ENCODE measurements at places on chromosomes 12 and 14.
A peak's percentile ranks its signal among the peaks of the same experiment; 100 is the strongest.

DNA sequence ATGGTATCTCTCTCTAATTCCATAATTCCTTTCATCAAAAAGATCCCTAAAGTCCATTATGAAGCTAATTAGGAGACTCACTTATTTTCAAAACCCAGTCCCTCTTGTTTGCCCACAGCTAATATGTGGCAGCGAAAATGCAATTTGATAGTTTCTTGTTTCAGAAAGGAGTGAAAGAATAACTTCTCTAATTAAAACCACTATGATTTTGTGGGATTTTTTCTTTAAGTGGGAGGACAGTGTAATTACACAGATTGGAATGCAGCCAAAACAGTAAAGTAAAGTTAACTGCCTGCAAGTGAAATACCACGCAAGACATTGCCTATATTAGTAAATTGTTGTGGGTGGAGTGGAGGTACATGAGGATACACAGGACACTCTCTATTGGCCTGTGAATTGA lies 50.0 kb downstream of the PTPRO start:
- DNase-seq: no peak

- no peak for DNase-seq
These were observed 52.1 kb downstream of the VWF start for GRCh38 chr12:6072302-6072752.

GRCh38 chr12:52601671-52602070 lies 408 bp upstream of the KRT72 start:
- no peak for DNase-seq

DNA sequence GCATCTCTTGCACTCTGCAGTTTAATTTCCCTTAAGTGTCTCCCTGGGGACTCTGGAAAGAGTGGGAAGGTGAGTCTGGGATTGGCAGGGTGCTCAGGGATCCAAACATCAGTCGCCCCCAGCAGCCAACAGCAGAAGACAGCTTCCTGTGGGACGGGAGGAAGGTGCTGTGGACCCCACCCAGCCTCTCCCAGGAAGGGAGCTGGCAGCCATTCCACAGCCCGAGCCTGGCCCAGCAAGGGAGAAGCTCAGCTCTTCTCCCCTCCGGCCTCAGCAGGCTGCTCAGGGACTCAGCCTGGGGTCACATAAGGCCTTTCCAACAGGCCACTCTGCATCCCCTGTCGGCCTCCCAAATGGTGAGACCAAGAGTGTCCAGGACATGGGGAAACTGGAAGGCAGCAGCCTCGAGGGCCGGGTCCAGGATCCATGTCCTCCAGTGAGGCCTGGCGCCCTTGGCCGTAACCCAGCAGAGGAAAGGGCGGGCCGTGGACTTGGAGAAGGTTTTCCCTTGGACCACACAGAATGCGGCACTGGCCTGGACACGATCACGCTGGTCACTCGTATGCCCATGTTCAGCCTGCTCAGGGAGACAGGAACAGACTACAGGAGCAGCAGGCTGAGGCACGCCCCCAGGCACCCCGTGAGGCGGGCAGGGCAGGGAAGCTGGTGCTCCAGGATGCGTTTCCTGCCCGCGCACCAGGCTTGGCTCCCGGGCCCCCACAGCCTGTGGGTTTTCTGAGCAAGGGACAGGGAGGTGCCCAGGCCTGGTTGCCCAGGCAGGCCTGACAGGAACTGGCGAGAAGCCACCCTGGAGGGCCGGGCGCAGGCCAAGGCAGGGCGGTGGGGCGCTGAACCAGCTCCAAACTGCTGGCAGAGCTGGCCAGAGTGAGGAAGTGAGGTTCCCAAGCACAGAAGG lies 3.5 kb downstream of the XRCC3 start:
- no peak for DNase-seq

- DNase-seq: no peak
These were observed 5.1 kb downstream of the LMBR1L start for GRCh38 chr12:49105504-49106084.

- DNase-seq: peak; percentile 13
These were observed 40.5 kb downstream of the PSMA6 start for GRCh38 chr14:35332517-35333263.

DNA sequence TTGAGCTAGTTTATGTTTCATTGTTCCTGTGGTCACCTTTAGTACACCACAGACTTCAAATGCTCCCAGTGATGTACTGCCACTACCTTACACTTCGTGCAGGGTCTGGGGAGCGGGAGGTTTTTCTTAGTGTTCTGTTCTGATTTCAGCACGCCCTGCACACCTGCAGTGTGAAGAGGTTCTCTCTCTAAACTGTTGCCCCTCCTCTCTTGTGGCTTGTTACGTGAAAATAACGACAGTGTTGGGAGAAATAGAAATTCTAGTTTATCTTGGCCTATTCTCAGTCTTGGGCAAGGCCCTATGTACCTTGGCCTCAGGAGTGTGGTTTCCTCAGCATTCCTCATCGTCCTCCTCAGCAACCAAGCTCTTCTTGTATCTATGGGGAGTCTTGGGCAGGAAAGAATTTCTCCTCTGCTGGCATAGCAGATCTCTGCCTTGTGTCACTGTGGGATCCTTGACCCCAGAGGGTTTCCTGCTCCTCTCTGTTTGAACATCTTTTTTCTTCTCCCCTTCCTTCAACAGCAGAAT lies 48.6 kb downstream of the EIF2S3B start:
- DNase-seq: no peak

- DNase-seq: no peak
These were observed 108.1 kb downstream of the ZFP36L1 start for GRCh38 chr14:68684466-68685418.

- DNase-seq: no peak
These were observed 1.0 kb downstream of the BEST3 start for GRCh38 chr12:69698054-69698453.

- DNase-seq: no peak
These were observed 100.5 kb downstream of the SPTSSA start for GRCh38 chr14:34361504-34362011.

DNA sequence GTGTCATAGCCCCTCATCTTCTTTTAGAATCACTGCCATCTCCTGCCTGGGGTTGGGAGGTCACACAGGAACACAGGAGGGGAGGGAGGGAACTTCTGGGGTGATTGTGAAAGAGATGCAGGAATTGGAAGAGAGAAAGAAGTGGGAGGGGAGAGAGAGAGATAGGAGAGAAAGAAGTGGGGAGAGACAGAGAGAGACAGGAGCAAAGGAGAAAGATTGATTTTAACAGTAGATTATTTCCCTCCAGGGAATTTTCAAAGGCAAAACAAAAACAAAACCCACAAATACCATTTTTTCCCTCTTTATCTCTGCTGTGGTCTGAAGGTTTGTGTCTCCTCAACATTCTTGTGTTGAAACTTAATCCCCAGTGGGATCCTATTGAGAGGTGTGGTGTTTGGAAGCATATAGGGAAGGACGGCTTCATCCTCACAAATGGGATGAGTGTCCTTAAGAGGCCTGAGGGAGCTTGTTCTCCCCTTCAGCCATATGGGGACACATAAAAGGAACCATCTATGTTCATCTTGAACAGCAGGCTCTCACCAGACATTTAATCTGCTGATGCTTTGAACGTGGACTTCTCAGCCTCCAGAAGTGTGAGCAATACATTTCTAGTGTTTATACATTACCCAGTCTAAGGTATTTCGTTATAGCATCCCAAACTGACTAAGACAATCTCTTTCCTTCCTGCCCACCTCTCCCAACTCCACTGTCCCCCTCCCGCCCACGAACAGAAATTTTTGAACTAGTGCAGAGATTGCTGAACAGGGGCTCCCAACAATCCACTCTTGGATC lies 134.9 kb upstream of the MAX start:
- DNase-seq: no peak

DNA sequence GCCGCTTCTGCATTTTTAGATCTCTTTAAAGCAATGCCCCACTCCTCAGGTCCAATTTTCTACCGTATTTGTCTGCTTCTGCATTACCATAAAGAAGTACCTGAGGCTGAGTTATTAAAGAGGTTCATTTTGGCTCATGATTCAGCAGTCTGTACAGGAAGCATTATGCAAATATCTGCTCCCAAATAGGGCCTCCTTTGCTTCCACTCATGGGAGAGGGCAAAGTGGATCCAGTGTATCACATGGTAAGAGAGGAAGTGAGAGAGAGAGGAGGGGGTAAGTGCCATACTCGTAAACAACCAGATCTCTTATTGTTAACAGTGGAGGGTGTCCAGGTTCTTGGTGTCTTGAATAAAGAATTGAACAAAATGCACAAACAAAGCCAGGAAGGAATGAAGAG lies 316.1 kb upstream of the SEL1L start:
- DNase-seq: peak; percentile 26

GRCh38 chr14:100603341-100604120 lies 16.3 kb upstream of the BEGAIN start:
- no peak for DNase-seq

- DNase-seq: no peak
These were observed 43.1 kb upstream of the ABCC9 start for GRCh38 chr12:21984375-21984774.

GRCh38 chr14:61260939-61261776 lies 20.0 kb downstream of the TMEM30B start:
- no peak for DNase-seq

DNA sequence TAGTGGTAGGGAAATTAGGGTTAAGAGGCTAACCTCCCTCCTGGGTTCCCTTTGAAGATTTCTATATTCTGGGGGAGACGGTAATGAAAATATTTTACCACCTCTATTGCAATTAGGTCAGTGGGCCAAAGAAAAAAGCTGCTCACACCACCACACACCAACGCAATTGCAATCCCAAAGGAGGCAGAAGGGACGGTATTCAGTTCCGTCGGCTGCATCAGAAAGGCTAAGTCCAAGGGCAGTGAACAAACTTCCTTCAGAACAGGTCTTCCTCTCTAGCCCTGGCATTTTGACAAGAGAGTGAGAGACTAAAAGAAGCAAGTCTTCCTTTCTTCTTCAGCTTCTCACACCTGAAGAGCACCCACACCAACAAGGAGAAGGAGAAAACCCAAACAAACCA lies 51.2 kb downstream of the OTX2 start:
- no peak for DNase-seq

DNA sequence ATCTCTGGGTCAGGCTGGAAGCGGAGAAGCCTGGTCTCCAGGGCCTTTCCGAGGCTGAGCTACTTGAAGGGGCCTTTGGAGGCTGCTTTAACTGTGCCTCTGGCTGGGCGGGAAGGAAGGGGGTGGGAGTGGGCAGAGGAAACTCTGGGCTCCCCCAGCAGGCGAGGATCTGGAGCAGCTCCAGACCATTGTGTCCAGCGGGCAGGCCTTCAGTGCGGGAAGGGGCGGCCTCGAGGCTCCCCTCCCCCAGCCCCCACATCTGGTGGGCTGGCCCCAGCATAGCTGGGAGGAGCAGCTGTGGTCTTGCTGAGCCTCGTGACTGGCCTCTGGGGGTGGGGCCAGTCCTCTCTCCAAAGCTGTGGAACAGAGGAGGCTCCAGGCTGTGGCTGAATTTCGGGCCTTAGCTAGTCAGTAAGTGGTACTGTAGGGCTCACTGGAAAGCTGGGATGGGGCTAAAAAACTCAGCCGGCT lies 3.4 kb downstream of the TAMALIN start:
- peak; percentile 86 for DNase-seq

- DNase-seq: peak; percentile 44
These were observed 27.0 kb downstream of the SLC25A21 start for GRCh38 chr14:37145395-37145794.
